ENCODE measurements at places on chromosomes 11 and 22.
A peak's percentile ranks its signal among the peaks of the same experiment; 100 is the strongest.

DNA sequence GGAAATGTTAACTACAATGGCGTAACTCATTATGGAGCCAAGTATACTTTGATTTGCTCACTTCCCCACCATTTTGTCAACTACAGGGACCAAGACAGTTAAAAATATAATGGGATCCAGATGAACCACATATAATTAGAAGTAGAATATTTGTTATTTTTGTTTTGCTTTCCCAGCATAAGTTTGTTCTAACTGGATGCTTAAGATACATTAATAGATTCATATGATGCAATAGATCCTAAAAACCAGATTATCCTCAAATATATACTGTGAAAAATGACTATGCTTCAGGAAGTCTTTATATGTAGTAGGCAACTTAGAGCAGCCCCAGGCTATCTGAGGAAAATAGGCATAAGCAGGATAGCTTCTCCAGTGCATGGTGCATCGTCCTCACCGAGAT lies 38.3 kb downstream of the SESN3 start:
- DNase-seq = no peak

DNA sequence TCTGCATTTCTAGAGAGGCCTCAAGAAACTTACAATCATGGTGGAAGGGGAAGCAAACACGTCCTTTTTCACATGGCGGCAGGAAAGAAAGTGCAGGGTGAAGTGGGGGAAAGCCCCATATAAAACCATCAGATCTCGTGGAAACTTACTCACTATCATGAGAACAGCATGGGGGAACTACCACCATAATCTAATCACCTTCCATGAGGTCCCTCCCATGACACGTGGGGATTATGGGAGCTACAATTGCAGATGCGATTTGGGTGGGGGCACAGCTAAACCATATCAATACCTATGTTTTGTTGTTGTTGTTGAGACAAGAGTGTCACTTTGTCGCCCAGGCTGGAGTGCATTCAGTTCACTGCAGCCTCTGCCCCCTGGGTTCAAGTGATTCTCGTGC lies 29.9 kb downstream of the SFI1 start:
- DNase-seq = no peak

- no peak for DNase-seq
Measured at GRCh38 chr11:703506-703905, 2.5 kb upstream of the EPS8L2 start.

DNA sequence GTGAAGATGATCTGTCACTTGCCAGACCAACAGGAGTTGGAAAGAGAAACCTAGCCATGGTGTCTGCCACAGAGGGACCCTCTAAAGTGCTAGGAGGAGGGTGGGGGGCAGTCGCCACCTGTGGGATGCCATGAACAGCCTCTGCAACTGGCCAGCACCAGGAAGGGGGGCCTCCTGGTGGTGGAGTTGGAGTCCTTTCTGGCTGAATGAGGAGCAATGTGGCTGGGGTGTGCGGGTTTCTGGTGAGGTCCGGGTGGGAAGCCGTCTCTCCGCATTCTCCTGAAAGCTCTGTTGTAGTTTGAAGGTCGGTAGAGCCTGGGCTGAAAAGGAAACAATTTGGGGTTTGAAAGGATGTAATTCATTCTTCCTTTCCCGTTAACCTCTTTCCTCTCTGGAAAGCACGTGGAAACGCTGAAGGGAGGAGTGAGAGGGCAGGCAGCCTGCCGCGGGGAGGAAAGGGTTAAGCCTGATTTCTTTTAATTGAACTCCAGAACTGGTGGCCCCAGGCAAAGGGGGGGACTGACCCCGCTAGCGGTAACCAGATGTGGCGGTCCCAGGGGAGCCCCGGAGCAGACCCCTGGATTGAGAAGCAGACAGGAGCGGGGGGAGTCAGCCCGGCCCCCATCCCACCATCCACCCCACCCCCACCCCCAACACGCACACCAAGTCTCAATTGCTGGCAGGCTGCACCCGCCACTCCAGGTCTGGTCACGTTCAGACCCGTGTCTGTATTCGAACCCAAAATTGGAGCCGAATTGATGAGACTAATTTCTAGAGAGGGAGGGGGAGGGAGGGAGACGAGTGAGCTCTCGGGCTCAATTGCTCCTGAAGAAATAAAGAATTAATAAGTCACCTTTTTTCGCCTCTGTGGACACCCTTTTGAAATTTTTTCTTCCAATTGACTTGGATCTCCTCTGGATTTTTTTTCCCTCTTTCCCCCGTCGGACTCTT lies 1.8 kb upstream of the FLI1 start:
- DNase-seq = peak; percentile 34

- peak; percentile 56 for DNase-seq
Measured at GRCh38 chr11:128521682-128522054, 65.7 kb downstream of the ETS1 start.

DNA sequence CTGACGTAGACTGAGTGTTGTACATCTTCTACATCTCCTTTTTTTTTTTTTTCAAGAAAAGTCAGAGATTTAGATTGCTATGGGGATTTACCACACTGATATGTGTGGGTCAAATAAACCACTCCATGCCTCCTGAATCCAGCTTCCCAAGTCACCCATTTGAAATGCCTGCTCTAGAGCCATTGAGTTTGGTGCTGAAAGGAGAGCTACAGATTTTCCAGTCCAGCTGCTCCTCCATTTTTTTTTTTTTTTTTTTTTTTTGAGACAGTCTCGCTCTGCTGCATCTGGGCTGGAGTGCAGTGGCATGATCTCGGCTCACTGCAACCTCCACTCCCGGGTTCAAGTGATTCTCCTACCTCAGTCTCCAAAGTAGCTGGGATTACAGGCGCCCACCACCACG lies 115.2 kb upstream of the TIMP3 start:
- DNase-seq = no peak

- DNase-seq = peak; percentile 24
Measured at GRCh38 chr11:114914231-114915005, 236.1 kb downstream of the NXPE2 start.

GRCh38 chr22:30891781-30892180 lies 76.8 kb downstream of the MORC2 start:
- no peak for DNase-seq

DNA sequence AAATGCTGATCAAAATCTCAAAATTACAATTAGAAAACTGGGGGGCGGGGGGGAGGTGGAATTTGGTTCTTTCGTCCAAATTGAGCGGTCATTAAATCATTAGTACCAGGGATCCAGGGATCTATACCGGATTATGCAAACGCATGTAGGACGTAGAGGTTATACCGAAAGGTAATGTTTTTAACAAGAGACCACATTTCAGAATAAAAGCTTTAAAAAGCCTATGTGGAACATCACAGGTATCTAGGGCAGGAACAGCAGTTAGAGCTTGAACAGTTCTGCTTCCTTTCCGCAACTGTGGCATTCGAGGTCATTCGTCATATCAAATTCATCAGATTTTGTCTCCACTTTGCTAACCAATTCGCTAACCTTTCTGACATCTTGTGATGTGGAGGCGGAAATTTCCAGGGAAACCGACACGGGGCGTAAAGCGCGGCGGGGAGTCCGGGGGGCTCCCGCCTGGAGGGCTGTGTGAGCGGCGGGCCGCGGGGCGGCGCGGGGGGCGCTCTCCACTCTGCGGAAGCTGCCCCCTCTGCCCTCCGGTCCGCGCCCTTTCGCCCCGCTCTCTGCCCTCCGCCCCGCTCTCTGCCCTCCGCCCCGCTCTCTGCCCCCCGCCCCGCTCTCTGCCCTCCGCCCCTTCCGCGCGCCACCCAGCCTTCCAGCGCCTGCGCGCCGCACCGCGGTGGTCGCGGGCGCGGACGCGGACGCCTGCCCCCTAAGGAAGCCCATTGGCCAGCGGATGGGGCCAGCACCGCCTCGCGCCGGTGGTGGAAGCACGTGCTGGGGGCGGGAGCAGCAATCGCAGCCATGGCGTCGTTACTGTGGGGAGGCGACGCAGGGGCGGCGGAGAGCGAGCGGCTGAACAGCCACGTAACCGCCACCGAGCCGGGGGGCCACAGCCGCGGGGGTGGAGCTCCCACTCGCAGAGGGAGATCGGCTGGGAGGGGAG lies at the start of gene DDX25:
Gene DDX25 (plus strand): TSS at position 798 of the 949 bp plus-strand sequence. CDS start 10 bp downstream, at position 808.
- DNase-seq = peak; percentile 37

- DNase-seq = peak; percentile 79
Measured at GRCh38 chr22:23767673-23768548, at the start of gene CHCHD10. Gene CHCHD10 (minus strand): TSS chr22:23767972. CDS start chr22:23767874, 98 bp downstream.

GRCh38 chr11:33885338-33886005 lies 6.4 kb downstream of the LMO2 start:
- DNase-seq = no peak

GRCh38 chr11:119306373-119306890 lies 10.5 kb downstream of the MCAM start:
- DNase-seq = no peak

DNA sequence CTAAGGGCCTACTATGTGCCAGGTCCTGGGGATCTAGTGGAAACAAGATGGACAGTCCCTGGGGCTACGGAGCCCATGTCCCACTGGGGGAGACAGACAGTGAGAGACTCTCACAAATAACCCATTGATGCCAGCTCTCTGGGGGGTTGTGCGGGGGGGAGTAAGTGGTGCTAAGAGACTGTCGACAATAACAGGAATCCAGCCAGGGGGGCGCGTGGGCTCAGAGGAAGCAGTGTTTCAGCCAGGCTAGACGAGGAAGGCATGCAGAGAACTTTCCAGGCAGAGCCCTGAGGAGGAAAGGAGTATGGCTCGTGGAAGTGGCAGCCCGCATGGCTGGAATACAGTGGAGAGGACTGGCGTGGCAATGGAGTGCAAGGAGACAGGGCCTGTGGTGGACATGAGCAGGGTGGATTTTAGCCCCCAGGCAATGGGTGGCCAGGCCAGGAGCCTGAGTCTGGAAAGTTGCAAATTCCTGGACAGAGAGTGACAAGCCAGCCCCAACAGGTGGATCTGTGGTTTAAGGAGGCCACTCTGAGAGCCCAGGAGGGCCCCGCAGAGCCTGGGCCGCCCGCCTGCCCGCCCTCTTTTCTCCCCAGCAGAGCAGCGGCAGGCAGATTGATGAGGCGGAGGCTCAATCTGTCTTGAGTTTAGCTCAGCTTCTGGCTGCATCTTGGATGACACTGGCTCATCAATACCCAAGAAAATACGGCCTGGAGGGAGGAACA lies 40.0 kb upstream of the TCF20 start:
- DNase-seq = no peak
